Lung (tissue), 17 donors: ENCODE measurements at places on chromosomes 2 and 18. TPM values are rescaled to one million over a fixed set of nuclear protein-coding genes. Genes with fewer than 3 reads are reported as not detected.

GRCh38 chr2:12212841-12213597, 466.6 kb downstream of the LPIN1 start:
- DNase-seq: peak; percentile 14

DNA sequence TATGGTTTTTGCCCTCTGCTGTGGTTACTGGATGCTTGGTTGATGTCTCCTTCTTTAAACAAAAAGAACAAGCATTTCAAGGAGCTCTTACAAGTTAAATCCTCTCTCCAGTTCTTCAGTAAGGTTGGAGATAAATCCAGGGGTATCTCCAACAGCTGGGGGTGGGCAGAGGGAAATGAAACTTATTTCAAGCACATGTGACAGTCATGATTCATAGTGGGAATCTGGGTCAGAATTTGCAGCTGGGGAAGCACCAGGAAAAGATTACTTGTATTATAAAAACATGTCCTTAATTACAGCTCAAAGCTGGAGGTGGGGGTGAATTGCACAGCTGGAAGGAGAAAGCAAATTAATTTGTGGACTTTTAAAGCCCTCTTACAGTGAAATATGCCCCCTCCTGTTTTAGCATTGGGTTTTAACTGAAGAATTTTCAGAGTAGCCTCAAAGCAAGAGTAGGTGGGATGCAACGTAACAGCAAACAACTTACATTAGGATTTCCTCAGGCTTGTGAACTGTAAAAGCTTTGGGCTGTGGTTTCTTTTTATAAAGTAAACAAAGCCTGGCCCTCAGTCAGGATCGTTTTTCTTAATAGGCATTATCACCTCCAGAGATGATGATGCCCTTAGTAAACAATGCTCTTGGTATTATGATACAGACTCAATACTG, 596.4 kb downstream of the NYAP2 start:
- DNase-seq: no peak

The UGT1A4 gene
- 0.55 TPM for polyA plus RNA-seq

GRCh38 chr2:110731064-110731463, 1.3 kb upstream of the ACOXL start:
- no peak for DNase-seq

The ALLC gene
- polyA plus RNA-seq: 0.06 TPM

The HAAO gene
- 3.7 TPM for polyA plus RNA-seq

GRCh38 chr2:196244966-196245365, 73.6 kb upstream of the STK17B start:
- DNase-seq: no peak

The RBKS gene
- polyA plus RNA-seq: 3.9 TPM
